ENCODE measurements at places on chromosomes 13 and 19.

DNA sequence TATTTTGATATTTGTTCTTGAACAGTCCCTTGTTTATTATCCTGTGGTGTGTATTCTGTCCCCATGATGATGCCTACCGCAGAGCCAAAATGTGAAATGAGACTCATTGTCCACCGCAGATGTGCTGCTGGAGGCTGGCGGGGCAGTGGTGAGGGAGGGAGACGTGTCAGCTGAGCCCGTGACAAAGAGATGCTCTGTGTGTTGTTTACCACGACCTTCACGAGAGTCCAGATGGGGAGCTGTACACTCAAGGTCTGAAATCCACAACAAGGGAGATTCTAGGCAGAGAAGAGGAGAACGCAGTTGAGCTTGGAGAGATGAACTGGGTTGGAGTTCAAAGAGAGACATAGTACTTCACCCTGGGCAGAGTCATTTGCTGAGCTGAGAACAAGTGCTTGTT lies 20.8 kb upstream of the AMER2 start:
- no peak for DNase-seq

DNA sequence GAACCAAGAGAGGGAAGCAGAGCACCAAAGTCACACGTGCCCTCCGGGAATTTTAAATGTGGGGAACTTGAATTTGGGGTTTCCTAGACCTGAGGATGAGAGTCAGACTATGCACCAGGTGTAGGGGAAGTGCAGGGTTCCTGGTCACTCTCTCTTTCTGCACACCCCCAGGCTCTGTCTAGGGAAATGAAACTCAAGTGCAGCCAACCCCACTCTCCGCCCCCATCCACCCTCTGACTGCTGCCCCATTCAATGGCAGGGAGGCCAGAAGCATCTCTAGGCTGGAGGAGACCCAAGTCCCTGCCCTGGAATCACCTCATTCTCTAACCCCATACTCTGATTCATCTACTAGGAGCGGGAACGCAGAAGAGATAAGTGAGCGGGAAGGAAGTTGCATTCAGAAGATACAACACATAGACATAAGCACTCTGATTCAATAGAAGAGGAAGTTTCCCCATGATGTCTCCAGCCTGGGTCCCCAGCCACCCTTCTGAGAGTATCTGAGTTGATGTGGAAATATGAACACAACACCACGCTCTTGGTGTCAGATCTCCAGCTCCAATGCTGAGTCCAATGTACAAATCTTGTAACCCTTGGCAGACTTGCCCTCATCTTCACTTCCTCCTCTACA lies 4.7 kb upstream of the SIGLEC14 start:
- no peak for DNase-seq

DNA sequence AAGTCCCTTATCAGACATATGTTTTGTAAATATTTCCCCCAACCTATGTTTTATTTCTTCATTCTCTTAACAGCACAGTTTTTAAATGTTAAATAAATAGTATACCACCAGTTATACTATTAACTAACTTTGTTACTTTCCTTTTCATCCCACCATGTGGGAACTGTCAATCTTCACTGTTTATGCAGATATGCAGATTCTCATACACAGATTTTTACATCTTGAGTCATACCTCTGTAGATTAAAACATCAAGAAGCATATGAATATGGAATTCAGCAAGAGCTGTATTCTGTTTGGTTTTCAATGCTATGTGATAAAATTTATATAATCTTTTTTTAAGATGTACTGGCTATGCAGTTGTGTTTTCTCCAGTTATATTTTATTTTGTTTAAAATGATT lies 566.3 kb downstream of the LIG4 start:
- no peak for DNase-seq

GRCh38 chr13:109180905-109181425 lies 551.6 kb downstream of the MYO16 start:
- DNase-seq: no peak
